Adrenal gland (tissue), 19 donors: ENCODE measurements at places on chromosomes 6 and 20. TPM values are rescaled to one million over a fixed set of nuclear protein-coding genes. Genes with fewer than 3 reads are reported as not detected.

DNA sequence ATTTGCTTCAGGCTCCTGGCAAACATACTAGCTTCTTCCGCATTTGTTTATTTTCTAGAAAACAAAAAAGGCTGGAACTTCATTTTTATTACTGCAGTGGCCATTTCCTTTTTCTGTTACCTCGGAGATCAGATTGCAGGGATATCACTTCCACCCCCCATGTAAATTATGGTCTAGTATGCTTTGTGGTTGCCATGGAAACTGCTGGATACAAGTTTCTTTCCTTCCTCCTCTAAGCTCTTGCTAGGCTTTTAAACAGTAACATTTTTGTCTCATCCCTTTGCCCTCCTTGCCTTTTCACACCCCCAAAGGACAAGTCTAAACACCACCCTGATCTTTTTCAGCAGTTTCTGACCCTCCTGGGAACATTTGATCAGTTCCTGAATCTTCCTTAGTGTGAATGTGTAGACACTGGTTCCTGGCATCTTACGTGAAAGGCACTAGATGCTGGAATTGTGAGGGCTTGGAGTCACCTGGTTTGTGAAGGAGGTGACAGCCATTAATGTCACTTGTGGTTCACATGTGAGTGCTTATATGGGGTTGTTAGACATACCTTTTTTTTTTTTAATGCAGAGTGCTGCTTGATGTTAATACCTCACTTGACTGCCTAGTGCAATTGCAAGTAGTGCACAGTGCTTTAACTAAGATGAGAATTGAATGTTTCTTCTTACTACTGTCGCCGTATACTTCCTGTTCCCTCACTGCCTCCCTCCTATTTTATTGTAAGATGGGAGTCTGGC, 181.6 kb downstream of the JARID2 start:
- H3K27ac ChIP-seq: no peak overlapping the region
- H3K36me3 ChIP-seq: no peaks in the 10 kb centered on the region
- no peak for DNase-seq
- peaks cover 37% of the 10 kb centered on the region for H3K4me1 ChIP-seq
- H3K4me3 ChIP-seq: no peak overlapping the region
- H3K27me3 ChIP-seq: no peaks in the 10 kb centered on the region

DNA sequence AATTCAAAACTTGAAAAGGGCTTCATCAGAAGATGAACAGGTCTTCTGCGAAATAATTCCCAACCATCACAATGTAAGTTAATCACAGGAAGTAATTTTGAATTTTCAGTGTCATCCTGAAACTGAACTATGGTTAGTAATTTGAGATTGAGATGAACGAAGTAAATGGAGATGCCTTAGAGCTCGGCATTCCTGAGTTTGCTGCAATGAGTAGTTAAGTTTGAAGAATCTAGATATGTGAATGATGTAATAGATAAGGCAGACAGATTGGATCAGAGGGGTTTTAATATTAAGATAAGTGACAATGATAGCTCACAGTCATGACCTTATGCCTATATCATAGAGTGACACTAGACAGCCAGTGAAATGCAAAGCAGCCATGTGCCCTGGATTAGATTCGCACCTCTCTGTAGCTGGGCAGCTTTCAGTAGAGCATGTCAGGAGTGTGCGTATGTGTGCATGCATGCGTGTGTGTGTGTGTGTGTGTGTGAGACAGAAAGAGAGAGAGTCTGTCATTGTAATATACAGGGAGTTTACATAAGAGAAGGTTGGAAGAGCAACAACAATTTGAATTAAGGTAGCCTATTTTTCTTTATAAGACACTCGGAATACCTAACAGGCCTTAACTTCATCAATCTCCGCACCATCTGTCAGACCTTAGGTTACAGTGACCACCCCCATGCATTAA, 233.0 kb downstream of the GMPR start:
- H3K4me1 ChIP-seq: no peaks in the 10 kb centered on the region
- H3K4me3 ChIP-seq: no peak overlapping the region
- H3K36me3 ChIP-seq: no peaks in the 10 kb centered on the region
- DNase-seq: no peak

- H3K27ac ChIP-seq: no peak overlapping the region
- no peaks in the 10 kb centered on the region for H3K36me3 ChIP-seq
- no peaks in the 10 kb centered on the region for H3K27me3 ChIP-seq
- no peak for DNase-seq
- no peaks in the 10 kb centered on the region for H3K4me1 ChIP-seq
- H3K4me3 ChIP-seq: no peak overlapping the region
These were observed 155.1 kb downstream of the SASH1 start for GRCh38 chr6:148497717-148498116.

GRCh38 chr20:45445805-45446562, 23.6 kb upstream of the WFDC2 start:
- H3K27ac ChIP-seq: no peak overlapping the region
- no peak overlapping the region for H3K4me3 ChIP-seq
- no peak for DNase-seq
- no peaks in the 10 kb centered on the region for H3K27me3 ChIP-seq

GRCh38 chr20:54255157-54255556, 47.3 kb downstream of the PFDN4 start:
- H3K27me3 ChIP-seq: no peaks in the 10 kb centered on the region
- no peak overlapping the region for H3K4me3 ChIP-seq
- no peak overlapping the region for H3K27ac ChIP-seq
- H3K36me3 ChIP-seq: no peaks in the 10 kb centered on the region

GRCh38 chr6:152474354-152474753, 162.8 kb downstream of the SYNE1 start:
- no peak overlapping the region for H3K4me3 ChIP-seq
- no peak overlapping the region for H3K27ac ChIP-seq
- H3K27me3 ChIP-seq: no peaks in the 10 kb centered on the region
- H3K36me3 ChIP-seq: no peaks in the 10 kb centered on the region

GRCh38 chr6:105348897-105349296, 54.0 kb downstream of the PREP start:
- H3K27me3 ChIP-seq: no peaks in the 10 kb centered on the region
- DNase-seq: no peak
- H3K27ac ChIP-seq: no peak overlapping the region
- no peaks in the 10 kb centered on the region for H3K4me1 ChIP-seq
- no peaks in the 10 kb centered on the region for H3K36me3 ChIP-seq
- H3K4me3 ChIP-seq: no peak overlapping the region

The ABHD16B gene
- not detected for total RNA-seq
